Effector CD8-positive, alpha-beta T cell (primary cell): ENCODE measurements at places on chromosomes 12 and 14.

DNA sequence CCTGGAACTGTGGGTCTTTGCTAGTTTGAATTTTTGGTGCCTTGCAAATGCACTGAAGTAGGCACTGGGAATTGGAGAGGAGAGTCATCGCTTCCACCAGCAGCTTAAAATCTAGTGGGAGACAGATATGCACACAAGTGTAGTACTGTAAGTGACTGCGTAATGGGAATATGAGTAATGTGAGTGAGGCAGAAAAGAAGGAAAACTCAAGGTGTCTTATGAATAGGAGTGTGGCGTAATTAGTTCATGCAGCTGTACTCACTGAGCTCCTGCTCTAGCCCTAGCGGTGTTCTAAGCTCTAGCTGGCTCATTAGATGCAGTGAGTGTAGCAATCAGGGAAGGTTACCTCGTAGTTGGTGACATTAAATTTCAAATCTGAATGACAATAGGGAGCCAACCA, 2.8 kb downstream of the TCP11L2 start:
- no peak for DNase-seq

- no peak for DNase-seq
Measured at GRCh38 chr12:123027726-123028445, 47.4 kb downstream of the ARL6IP4 start.

DNA sequence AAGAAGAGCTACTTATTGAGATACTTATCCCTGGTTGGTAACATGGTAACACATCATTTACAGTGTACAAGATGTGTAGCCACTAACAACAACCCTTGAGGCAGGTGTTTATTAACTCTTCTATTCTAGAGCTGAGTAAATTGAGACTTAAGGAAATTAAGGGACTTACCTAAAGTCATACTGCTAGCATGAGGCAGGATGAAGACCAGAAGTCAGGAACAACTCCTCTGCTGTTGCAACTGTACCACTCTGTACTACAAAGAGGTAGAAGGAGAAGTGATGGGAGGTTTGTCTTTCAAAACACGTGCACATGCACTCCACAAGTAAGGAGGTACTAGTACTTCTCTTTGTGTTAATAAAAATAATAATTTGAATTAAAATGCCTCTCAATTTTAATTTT, 79.9 kb downstream of the LLPH start:
- no peak for DNase-seq

DNA sequence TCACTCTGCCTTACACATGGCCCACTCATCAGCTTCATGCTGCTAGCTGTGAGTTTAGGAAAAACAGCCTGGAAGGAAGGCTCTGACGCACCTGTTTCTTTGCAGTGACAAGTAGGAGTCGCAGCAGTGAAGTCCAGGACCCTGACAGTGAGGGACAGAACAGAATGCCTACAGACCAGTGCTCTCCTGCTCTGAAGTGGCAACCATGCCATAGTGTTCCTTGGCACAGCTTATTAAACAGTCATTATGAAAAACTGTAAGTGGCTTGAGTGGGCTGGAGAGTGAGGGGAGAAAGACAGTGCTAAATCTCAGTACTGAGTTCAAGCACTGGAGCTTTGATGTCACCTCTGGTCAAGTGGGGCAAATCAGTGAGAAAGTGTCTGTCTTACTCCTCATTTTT, 61.7 kb downstream of the MYRFL start:
- no peak for DNase-seq

GRCh38 chr12:18206198-18206597, 55.1 kb upstream of the PIK3C2G start:
- no peak for DNase-seq

DNA sequence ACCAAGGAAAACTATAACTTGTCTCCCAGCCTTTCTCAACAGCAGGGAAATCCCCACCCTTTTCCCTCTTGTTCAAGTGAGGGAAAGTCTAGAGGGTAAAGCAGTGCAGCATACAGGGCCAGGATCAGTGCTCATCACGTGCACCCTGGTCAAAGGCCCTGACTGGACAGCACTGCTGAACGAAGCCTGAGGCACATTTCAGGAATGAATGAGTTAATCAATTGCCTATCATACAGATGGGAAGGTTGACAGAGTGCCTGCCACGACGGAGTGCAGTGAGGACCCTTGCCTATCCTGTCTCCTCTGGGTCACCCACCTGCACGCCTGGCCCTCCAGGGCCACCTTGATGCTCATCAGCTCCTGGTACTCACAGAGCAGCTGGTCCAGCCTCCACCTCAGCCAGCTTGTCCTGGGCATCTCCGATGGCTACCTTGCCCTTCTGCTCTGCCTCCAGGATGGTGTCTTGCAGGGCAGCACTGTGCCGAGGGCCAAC, 11.7 kb upstream of the KRT73 start:
- DNase-seq: no peak

- no peak for DNase-seq
Measured at GRCh38 chr12:129339336-129339735, 486.1 kb downstream of the GLT1D1 start.

DNA sequence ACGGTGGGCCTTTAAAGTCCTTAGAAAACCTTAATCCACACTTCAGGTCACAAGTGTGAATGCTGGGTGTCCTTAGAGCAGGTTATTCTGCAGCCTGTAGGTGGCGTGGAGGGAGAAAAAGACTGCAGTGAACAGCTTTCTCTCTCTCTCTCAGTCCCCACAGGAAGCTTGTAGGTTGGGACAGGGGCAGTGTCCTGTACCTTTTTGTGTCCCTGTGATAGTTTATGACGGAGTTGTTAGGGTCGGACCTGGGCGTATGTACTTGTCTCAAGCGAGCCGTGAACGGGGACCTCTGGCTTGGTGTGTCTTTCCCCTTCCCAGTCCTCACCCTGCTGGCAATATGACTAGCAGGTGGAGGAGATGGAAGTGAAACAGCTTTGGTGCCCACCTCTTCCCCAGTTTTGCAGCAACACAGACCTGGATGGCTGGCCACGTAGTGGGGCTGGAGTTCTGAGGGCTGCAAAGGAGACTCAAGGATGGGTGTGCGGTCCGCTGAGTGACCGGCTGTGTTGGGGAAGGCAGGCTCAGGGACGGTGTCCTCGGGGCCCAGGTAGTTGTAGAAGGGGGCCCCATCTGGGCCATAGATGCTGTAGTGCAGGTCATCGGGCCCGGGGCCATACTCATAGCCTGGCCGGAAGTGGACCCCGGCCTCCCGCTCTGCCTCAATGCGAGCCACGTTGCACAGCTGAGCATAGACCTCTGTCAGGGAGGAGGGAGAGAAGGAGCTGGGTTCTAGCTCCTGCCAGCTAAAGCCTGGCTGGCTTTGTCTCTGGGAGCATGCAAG, 8.9 kb downstream of the ISCA2 start:
- no peak for DNase-seq

GRCh38 chr12:110816779-110817178, 30.0 kb upstream of the CCDC63 start:
- no peak for DNase-seq
